ENCODE measurements at places on chromosomes 16 and 17.
A peak's percentile ranks its signal among the peaks of the same experiment; 100 is the strongest.

DNA sequence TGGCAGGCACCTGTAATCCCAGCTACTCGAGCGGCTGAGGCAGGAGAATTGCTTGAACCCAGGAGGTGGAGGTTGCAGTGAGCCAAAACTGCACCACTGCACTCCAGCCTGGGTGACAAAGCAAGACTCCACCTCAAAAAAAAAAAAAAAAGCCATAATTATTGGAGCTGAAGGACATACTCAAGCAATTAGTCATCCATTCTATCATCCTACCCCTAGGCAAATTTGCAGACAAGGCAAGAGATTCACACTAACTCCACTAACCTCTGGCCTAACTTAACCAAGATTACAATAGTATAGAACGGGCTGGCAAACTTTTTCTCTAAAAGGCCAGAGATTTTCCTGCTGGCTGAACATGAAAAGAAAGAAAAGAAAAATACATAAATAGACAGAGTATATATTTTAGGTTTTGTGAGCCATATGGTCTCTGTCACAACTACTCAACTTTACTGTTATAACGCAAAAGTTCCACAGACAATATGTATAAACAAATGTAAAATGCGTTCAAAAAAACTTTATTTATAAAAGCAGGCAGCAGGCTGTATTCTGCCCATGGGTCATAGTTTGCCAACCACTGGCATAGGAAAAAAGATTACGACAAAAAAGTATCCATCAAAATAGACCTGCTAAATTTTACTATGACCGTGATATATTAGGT lies 29.7 kb downstream of the BRIP1 start:
- no peak for DNase-seq

DNA sequence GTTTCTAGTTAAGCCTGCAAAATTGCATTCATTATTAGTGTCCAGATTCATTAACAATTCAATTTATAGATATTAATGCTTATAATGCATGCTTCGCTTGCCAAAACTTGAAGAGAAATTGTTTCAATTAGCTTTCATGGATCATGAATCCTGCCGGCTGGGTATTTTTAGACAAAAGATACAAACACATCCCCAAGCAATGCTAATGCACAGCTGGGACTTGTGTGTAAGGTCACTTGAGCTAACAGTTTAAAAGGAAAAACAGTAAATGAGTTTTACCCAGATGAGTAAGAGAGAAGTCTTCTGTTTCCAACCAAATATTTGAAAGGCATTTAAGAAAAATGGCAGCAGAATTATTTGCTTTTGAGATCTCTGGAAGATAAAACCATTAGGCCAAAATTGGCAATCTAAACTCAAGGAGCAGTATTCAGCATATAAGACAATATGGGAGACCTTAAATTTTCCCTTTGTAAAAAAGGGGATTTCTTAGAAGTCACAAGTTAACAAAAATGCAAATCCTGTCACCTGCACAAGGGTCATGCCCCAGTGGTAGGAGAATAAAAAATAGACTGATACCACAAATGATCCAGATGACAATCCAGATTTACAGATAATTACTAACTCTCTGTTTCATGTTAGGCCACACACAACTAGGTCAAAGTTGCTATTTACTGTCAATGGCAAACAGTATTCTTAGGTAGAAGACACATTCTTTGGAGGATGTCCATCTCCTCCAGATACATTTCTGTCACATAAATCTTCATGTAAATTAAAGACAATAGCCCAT lies 418.4 kb upstream of the PMFBP1 start:
- no peak for DNase-seq

GRCh38 chr16:67173808-67174705 lies 3.7 kb downstream of the NOL3 start:
- DNase-seq: peak; percentile 96

GRCh38 chr17:33175562-33175961 lies 117.5 kb downstream of the ASIC2 start:
- no peak for DNase-seq

GRCh38 chr16:85275533-85276249 lies 163.4 kb upstream of the CIBAR2 start:
- DNase-seq: peak; percentile 71

- DNase-seq: no peak
Measured at GRCh38 chr16:78704416-78704815, 605.0 kb downstream of the WWOX start.

DNA sequence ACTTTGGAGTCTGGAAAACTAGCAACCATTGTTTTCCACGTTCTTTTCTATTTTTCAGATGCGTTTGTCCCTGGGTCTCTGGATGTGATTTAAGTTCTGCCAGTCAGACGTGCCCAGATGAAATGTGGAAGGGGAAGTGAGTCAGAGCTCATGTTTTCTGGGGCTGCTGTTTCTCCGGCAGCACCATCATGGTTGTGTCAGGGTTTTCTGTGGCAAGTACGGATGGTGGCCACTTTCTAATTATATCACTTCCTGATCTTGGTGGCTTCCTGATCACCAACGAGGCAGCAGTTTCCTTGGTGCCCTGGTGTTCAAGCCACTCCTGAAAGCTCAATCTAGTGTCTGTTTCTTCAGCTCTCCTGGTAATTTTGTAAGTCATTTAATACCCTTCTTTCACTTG lies 31.4 kb upstream of the PMFBP1 start:
- peak; percentile 71 for DNase-seq

- DNase-seq: peak; percentile 92
Measured at GRCh38 chr17:39238311-39238972, 12.7 kb upstream of the STAC2 start.

DNA sequence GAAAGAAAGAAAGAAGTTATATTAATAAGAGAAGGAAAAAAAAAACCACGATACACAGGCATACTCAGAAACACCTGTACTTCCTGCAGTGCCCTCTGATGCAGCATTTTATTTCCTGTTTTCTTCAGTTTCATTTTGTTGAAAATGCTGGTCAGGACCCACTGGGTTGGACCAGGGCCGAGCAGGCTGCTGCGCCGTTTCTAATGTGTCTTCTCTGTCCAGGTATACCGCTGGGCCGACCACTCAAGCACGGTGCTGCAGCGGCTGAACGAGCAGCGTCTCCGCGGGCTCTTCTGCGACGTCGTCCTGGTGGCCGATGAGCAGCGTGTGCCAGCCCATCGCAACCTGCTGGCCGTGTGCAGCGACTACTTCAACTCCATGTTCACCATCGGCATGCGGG lies 8.3 kb downstream of the KLHL36 start:
- no peak for DNase-seq

- no peak for DNase-seq
Measured at GRCh38 chr16:81060576-81061306, 16.3 kb downstream of the C16orf46 start.

DNA sequence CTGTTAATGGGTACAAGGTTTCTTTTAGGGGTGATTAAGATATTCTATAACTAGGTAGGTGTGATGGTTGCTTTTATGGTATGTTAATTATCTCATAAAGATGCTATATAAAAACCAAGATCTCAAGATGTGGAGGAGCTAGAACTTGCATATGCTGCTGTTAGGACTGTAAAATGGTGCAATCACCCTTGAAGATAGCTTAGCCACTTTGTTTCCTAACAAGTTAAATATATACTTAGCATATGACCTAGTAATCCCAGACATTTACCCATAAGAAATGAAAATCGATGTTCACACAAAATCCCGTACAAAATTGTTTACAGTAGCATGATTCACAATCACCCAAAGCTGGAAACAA lies 25.1 kb downstream of the GGA2 start:
- DNase-seq: no peak

DNA sequence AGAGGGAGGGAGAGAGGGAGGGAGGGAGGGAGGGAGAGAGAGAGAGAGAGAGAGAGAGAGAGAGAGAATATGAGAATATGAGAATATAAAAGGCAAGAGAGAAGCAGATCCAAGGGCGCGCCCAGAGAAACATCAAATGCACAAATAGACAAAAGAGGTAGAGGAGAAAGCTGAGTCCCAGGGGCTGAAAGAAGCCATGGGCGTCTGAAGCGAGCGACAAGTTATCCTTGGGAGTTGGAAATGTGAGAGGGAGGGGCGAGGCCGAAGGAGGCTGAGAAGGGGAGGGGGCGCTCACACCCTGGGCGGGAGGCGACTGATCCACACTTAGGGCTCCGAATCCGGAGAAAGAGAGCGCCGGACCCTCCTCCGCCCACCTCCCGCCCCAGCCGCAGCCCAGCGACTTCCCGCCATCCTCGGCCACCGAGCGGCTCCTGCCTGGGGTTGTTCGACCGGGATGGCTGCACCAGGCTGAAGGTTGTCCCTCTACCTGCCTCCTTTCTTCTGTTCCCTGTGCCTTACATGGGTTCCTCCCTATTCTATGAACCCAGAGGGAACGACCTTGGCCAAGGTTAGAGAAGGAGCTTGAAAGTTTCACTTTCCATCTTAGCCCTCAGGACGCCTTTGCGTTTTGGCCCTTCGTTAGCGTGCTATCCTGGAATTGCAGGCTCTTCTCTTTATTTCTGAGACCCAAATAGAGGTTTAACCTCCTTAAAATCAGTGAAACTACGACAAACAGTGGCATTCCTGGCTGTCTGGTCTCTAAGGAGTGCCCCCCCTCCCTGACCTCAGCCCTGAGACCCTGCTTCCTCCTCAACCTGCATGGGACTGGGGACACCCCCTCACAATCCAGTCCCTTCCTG lies 21.2 kb upstream of the HOXB9 start:
- no peak for DNase-seq

GRCh38 chr16:14437426-14437825 lies 192.6 kb downstream of the PARN start:
- no peak for DNase-seq

DNA sequence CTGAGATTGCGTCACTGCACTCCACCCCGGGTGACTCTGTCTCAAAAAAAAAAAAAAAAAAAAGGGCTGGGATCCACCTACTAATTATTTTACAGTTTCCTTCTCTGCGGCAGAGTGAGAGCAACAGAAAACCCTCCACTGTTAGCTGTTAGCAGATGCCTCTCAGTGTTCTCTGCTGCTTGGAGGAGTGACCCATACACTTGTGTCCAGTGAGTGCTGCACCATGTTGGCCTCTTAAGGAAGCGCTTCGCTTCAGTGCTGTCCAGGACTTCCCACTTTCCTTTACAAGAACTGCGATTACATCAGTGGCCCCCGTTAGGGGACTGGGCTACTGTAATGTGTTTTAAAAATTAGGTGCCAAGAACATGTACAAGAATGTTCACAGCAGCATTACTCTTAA lies 18.4 kb upstream of the CLEC18B start:
- DNase-seq: no peak

DNA sequence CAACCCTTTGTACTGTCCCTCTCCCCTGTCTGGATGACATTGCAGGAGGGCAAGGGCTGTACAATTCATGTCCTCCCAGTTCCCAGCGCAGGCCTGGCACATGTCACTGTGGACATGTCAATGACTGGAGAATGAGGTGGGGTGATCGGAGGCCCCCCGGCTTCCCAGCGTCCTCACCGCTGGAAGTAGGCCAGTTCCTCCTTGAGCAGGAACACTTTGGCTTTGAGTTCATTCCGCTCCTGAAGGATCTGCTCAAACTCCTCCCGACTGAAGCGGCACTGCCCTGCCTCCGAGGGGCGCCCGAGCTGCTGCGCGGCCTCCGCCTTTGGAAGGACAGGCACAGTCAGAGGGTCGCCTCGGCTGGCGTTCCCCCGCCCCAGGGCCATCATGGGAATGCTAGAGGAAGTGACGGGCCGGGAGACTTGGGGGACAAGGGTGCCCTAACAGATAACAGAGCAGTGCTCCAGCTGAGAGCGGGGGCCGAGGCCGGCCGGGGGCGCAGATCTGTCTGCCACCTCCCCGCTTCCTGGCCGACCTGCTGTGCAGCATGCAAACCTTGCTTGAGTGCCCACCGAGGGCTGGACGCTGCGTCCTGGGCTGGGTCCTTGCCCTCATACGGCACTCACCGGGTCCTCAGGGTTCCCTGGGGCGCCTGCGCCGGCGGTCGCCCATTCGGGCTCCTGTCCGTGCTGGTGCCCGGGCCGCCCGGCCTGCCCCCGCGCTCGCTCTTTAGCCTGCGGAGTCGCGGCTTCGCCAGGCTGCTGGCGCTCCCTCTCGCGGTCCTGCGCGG lies 1.3 kb downstream of the RILP start:
- peak; percentile 60 for DNase-seq

DNA sequence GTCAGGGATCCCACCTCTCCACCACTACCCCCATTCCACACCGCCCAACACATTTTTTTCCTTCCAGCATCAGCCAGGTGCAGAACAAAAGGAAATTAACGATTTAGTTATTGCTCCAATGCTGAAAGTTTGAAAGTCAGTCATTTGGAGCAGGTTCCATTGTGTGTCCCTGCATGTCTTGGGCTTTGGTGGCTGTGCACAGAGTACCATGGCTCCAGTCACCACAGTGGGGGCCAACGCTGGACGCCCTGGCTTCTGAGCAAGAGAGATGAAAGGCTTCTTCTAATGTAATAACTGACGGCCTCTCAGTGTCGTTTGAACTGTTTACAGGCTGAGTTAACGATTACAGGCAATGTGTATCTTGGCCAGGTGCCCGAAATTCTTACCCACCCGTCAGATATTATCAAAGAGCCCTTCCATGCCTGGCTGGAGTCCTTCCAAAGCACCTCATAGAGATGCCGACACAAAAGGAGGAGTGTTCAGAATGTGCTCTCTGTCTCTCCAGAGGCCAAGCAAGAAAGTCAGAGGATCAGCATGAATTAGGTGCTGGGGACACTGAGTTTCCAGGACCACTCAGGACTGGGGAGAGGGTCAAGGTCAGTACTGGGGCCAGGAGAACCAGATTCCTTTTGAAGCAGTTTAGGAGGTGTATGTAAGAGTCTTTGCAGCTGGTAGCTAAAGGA lies 25.9 kb downstream of the RNF43 start:
- peak; percentile 96 for DNase-seq

GRCh38 chr17:8680466-8681169 lies 50.1 kb upstream of the MYH10 start:
- DNase-seq: no peak

- peak; percentile 49 for DNase-seq
Measured at GRCh38 chr16:88920618-88921590, 54.4 kb upstream of the PABPN1L start.

DNA sequence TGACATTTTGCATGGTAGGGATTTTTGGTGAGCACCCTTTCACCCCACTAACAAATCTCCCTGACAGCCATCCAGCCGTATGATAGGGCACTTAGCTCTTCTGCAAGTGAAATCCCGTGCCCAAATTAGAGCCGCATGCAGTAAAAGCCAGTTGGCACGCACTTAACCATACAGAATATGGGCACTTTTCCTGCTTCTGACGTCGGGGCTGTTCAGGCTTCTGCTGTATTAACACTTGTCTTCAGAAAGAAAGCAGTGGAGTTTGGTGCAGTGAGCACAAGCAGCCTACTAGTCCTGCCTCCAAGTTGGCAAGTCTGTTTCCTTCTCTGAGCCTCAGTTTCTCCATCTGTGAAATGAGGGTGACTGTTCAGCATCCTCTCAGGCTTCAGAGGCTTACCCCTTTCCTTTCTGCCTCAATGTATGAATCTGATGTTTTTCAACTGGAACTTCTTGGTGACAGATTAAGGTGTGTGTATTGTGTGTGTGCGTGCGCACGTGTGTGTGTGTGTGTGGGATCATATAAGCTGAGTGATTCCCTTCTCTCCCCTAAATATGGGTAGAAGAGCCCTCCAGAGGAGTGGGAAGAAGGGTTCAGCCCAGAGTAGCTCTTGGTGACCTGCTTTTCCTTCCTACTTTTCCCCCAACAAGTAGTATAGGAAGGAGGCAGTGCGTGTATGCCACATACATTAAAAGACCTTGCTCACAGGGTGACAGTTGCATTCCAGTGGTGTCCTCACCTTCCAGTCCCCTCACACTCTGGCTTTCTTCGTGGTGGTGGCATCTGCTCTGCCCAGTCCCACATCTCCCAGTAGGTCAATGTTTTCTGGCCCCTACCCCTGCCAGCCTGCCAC lies 19.0 kb downstream of the IGF2BP1 start:
- DNase-seq: no peak

GRCh38 chr17:8079291-8080207 lies 8.0 kb downstream of the ALOX12B start:
- peak; percentile 89 for DNase-seq

- no peak for DNase-seq
Measured at GRCh38 chr16:72588551-72588950, 416.6 kb upstream of the PMFBP1 start.

Measured in DMS53 (cell line).